Renal cortical epithelial cell (primary cell): ENCODE measurements at places on chromosomes 2 and 18. TPM values are rescaled to one million over a fixed set of nuclear protein-coding genes. Genes with fewer than 3 reads are reported as not detected.

The PAPOLG gene
- total RNA-seq = 11.3 and 16.9 TPM in 2 replicates

The EFHD1 gene
- 7.5 and 26.9 TPM in 2 replicates for total RNA-seq

The VWC2L gene
- 0.15 TPM in 1 of 2 replicates, not detected in the other for total RNA-seq

The AGXT gene
- not detected in 2 replicates for total RNA-seq

The TUBA4B gene
- total RNA-seq = 0.25 TPM in 1 of 2 replicates, not detected in the other

The SEH1L gene
- total RNA-seq = 66.8 and 101 TPM in 2 replicates

The LIPG gene
- 61.1 and 61.4 TPM in 2 replicates for total RNA-seq

The IGFBP5 gene
- 8.9 and 229 TPM in 2 replicates for total RNA-seq

The HDLBP gene
- total RNA-seq = 531 and 826 TPM in 2 replicates

The DLX1 gene
- total RNA-seq = not detected in 2 replicates

The POTEC gene
- 0.52 TPM in 1 of 2 replicates, not detected in the other for total RNA-seq
